Eye (tissue), 1 donor: ENCODE measurements at places on chromosomes 11 and 22.

DNA sequence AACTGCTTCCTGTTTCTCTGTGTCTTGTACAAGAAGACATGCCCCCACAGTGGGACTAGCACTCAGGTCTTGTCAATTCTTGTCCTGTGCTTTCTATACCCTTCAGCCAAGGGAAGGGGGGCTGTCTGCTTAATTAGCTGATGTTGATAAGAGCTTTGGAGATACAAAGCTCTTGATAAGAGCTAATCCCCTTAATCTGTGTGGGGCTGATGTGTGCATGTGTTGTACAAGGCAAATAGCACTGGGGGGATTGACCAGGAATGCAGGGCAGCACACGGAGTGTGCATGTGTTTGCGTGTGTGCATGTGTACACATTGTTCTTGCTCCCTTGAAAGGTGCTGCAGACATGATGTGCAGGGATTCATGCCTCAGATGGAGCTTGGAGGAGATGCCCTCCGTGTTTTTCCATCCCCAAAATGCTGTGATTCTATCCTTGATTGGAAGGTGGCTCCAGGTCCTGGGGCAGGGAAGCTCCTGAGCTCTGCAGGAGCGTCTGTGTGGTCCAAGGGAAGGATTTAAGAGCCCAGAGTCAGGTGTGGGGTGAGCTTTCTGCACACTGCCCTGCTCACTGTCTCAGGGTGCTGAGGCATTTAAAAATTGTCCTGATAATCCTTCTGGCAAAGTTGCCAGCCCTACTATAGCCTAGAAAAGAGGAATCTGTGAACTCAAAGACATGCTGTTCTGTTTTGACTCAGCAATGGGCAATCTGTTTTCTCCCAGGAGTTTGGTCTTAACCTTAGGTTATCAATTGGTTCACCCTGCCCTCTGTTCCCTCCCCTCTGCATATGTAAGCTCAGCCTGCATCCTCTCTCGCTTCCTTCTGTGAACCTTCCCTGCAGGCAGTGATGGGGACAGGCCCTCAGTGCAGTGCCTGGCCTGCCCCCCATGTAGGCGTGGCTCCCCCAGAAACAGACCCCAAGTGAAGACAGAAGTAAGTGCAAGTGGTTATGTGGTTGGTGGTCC is 102.0 kb downstream of the GRIK4 start:
- no peak for DNase-seq

GRCh38 chr22:43783777-43784176 is 28.3 kb downstream of the EFCAB6 start:
- no peak for DNase-seq

DNA sequence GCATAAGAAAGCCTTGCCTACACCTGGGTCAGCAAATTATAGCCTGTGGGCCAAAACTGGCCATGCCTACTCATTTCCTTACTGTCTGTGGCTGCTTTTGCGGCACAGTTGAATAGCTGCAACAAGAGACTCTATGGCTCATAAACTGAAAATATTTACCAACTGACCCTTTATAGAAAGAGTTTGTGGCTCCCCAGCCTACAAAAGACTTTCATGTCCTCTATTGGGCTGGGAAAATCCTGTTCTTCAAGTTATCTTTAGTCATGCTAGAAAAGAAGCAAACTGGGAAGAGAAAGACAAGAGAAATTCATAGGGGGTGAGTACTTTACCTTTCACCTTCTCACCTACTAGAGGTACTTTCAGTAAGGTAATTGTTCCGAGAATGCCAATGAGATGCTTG is 175.1 kb downstream of the SWAP70 start:
- DNase-seq, result no peak

DNA sequence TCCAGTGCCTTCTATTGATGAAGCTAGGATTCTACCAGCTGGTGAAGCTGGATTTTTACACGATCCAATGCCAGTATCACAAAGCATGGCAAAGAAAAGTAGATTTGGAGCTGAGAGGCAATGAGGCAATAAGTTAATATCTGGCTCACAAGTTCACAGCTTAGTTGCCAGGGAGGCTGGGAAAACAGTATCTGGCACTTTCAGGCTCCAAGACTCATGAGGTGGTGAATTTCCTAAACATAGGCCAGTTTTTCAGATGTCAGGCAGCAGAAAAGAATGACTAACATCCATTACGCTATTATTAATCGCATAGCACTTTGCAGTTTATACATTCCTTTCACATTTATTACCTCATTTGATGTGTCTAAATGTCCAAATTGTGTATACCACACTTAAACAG is 122.7 kb downstream of the GRIA4 start:
- no peak for DNase-seq

DNA sequence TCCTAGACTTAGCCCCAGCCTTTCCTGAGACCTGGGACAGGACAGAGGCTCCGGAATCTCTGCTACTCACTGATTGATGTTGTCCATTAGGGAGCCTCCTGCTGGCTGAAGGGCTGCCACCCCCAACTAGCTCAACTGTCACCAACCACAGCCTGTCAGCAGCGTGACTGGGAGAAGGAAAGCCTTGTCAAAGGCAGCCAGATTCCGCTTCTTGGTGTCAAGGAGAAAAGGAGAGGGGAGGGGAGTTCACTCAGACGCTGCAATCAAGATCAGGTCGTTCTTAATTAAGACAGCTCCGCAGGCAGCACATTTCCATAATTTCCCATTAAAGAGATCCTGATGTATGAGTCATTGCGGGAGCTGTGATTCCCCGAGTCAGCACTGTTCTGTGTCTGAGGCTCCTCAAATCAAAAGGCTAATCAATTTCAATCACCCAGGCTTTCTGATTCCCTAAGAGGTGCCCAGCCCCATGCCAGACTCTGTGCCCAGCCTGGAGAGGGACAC is 152.8 kb upstream of the ZBED5 start:
- DNase-seq, result peak; percentile 79

- no peak for DNase-seq
Measured at GRCh38 chr22:24108073-24108472, 73.2 kb upstream of the SUSD2 start.

DNA sequence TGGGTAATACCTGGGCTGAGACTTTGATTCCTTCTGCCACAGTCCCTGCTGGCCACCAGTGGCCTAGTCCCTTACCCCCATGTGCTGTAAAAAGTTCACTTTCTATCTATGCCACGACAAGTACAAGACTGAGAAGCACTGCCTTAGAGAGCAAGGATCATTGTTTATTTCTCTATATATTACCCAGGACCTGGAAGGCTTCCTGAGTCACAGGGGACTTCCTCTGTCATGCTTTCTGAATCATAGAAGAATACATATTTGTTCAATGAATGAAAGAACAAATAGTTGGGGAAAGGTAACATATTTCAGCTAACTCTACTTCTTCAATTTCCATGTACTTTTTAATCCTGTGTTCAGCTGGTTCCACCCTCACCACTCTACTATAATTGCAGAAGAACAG is 5.5 kb upstream of the SYT9 start:
- DNase-seq, result no peak

DNA sequence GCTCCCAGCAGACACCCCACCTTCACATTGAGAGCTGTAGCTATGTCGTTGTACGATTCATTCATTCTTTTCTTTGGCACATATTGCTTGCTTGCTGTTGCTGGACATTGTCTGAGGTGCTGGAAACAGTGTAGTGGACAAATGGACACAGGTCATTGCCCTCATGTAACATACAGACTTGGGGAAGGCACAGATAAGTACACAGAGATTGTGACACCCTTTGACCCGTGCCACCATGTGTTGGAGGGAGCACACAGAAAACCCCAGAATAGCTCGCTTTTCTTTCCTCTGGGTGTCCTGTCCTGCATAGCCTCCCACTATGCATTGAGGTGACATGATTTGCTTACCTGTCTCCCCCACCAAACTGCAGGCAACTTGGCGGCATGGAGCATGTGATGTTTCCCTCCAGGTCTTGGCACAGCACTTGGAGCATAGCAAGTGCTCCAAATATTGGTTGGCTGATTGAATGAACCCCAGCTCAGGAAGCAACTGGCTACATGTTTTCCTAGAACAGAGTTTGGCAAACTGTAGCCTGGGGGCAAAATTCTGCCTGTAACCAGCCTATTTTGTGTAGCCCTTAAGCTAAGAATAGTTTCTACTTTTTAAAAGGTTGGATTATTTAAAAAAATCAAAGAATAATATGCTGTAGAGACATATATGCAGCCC is 30.9 kb upstream of the NECTIN1 start:
- DNase-seq, result no peak

DNA sequence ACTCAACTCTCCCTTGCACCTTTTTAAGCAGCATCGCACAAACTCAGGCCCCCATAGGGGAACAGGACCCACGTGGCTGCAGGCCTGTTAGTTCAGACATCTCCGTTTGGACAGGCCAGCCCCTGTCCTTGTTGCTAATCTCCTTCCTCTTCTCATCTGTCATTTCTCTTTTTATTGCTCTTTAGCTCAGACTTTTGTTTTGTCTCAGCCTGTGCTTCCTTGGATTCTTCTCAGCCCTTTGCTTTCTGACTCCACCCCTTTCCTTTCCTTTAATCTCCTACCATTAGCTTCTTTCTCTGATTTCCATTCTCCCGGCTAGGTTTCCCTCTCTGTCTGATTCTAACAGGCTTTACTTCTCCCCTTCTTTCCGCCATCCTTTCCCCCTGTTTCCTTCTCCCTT is 68.7 kb downstream of the SCN3B start:
- no peak for DNase-seq

GRCh38 chr11:127616158-127616557 is 615.6 kb upstream of the KIRREL3 start:
- DNase-seq, result no peak

GRCh38 chr11:111718859-111719258 is 47.3 kb downstream of the PPP2R1B start:
- DNase-seq, result no peak

- DNase-seq, result peak; percentile 32
Measured at GRCh38 chr11:114316980-114317786, 21.0 kb downstream of the NNMT start.

DNA sequence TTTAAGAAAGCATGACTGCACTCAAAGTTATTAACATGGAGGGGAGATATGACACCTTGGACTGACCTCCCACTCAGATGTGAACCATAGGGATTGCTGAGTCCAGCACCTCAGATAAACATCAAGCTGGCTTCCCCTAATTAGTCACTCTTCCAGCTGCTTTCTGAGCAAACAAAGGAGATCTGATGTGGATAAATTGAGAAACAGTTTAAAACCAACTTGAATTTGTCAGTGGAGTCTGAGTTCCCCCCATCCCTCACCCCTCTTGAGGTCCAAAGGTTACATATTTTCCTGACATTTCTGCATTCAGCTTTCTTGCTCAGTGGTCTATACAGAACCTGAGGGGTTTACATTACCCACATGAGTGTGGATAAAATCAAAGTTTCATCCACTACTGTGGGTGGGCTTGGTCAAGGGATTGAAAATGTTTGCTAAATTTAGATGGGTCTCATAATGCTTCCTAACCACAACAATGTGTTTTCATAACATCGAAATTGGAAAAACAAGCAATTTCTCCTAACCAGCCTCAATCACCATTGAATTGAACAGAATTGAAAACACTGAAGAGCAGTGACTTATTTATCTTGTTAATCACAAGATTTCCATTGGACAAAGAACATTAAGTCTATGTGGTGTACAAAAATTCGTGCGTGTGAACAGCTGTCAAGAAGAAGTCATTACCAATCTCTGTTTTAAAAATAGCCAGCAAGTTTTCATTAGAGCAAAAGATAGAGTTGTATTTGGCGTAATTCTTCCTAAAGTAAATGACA is 292.3 kb downstream of the METTL15 start:
- peak; percentile 32 for DNase-seq

- peak; percentile 56 for DNase-seq
Measured at GRCh38 chr11:26974069-26974783, 19.7 kb upstream of the FIBIN start.

GRCh38 chr11:102833731-102834130 is 9.7 kb downstream of the MMP3 start:
- no peak for DNase-seq

DNA sequence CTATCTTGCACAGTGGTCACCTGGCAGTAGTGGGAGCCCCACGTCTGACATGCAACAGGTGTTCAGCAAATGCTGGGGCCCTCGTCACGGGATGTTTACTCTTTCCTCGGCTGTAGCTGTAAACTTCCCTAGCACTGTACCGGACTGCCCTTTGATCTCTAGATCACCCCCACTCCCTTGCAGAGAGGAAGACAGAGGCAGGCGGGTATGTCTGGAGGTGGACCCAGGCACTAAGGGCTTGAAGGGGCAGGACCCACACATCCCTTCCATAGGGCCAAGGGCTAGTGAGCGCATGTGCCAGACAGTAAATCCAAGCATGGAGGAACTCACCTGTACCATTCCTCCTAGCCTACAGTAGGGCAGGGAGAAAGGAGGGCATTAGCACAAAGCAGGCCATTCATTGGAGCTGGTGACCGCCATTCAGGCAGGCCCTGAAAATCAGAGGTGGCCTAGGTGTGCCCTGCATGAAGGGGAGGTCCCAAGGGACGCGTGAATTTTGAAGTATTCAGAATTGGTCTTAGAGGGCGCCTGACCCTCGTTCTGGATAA is 1.9 kb upstream of the SMTN start:
- DNase-seq, result no peak

DNA sequence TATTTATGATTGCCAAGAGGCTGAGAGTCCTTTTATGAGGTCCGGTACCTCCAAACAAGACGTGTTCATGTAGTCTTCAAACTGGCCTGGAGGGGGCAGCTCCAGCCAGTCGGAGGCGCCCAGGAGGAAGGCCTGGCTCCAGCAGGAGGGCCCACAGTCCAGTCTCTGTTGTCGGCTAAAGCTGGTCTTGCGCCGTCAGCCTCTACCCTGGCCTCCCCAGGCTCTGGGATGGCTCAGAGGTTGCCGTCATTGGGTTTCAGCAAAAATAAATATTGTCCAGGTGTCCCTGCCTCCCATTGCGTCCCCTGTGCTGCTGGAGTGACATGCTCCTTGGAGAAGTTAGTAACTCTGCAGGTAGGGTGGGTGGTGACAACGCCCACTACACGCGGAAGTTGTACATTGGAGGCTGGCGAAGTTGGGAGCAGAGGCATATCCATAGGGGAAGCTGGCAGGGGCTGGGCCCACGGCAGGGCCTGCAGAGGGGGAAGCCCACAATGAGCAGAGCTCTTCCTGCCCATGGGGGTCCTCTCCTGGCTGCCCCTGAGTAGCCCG is 1.0 kb upstream of the SLC25A1 start:
- no peak for DNase-seq

GRCh38 chr11:100741866-100742625 is 55.0 kb downstream of the ARHGAP42 start:
- no peak for DNase-seq

GRCh38 chr22:33803371-33804282 is 116.6 kb downstream of the LARGE1 start:
- no peak for DNase-seq
